ENCODE measurements at places on chromosomes 7 and 10. TPM values are rescaled to one million over a fixed set of nuclear protein-coding genes. Genes with fewer than 3 reads are reported as not detected.

DNA sequence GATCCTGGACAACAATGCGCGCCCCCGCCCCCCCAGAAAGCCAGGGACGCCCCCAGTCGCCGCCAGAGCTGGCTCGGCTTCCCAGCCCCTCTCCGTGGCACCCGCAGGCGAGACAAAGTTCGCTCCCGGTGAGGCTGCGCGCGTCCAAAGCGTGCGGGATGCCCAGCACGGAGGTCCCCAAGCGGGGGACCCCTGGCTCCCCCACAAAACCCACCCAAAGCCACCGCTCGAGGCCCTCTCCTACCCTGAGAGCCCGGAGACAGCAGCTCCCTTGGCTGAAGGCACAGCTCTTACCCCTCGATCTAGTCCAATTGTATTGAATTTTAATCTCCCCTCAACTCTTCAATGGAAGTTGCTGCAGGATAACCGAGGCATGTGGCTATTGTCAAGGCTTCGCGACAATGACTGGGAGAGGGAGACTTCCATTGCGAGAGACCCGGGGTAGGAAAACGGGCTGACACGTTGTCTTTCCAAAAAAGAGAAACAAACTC lies 305.3 kb downstream of the PRPF18 start:
- no peak for DNase-seq

- no peak for DNase-seq
These were observed 6.8 kb upstream of the TAS2R60 start for GRCh38 chr7:143436325-143436946.

DNA sequence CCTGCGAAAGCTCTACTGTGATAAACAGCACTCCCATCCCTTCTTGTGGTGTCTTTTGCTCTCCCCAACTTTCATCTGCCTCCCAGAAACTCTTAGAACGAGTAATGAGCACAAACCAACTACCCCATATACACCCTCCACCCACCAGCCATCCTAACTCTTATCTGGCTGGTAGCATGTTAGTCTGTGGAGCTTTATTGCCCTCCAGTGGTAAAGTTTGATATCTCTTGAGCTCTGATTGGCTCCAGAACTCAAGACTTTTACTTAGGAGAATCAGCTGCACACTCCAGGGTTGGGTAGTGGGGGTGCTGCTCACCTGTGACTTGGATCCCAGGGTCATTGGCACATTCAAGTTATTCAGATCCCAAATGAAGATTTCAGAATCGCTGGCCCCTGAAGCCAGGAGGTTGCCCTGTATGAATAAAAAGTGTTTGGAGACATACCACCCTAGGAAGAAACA lies 10.9 kb downstream of the SEC31B start:
- DNase-seq = no peak

DNA sequence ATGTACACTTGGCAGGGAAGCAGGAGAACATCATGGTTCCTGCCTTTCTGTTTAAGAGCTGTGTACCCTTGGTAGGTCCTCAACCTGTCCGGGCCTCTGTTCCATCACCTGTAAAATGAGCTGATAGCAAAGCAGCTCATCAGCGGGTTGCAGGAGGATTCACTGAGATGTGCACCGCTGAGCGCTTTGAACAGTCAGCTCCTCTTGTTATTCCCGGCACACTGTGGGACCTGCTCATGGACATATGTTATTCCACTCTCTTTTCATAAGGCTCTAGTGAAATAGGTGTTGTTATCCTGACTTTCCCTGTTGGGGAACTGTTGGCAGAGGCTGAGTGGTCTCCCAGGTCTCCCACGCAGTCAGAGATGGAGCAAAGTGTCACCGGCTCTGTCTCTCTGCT lies 497.5 kb upstream of the ZMIZ1 start:
- no peak for DNase-seq

The CREB3L2 gene
- 56.7 TPM for polyA plus RNA-seq

The INHBA gene
- polyA plus RNA-seq = 5.6 TPM

The CUZD1 gene
- polyA plus RNA-seq = 2.2 TPM

The CDK6 gene
- 46.6 TPM for polyA plus RNA-seq

DNA sequence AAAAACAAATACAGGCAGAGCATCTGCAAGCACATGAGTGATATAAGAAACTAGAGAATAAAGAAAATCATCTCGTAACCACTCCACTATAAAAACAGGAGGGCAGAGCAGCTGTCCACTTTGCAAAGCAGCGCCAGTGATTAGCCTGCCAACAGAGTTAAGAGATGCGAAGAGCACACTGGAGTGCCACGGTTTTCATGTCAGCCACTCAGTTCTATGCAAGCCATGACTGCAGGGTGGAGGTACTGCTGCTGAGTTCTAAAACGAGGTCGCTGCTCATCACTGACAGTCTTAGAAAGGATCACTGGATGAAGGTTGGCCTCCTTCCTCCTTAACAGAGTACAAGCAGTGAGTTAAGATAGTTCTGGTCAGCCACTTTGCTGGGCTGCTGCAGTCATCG lies 58.5 kb downstream of the FGFR2 start:
- DNase-seq = no peak

The RPEL1 gene
- polyA plus RNA-seq = 0.19 TPM

GRCh38 chr10:78481842-78482241 lies 448.2 kb downstream of the RPS24 start:
- DNase-seq = no peak

The SPDYE8 gene
- 0.32 TPM for polyA plus RNA-seq

The IL15RA gene
- 1.7 TPM for polyA plus RNA-seq

DNA sequence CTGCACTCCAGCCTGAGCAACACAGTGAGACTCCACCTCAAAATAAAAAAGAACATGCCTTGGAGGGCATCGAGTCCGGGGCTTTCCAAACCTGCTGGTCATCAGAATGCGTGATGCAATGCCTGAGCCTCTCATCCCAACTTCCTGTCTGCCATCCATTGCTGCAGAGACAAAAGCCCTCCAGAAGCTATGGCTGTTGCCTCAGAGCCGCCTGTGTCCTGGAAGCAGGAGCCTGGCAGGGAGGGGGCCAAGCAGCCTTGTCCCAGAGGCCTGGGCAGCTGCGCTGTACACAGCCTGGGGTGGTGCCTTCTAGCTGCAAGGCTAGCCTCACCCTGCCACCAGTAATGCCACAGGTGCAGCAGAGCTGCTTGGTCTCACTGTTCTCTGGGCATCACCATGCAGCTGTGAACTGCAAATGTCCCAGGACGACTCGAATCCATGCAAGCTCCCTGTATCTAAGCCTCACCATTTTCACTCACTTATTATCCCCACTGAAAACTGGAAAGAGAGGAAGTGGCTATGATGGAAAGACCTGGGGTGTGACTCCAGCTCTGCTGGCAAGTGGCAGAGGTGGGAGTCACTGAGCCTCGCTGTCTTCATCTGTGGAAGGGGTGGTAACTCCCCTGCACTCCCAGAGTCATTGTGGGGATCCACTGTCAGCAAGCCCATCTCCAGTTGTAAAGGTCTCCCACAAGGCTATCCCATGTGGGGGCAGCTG lies 7.0 kb downstream of the ALOX5 start:
- no peak for DNase-seq

DNA sequence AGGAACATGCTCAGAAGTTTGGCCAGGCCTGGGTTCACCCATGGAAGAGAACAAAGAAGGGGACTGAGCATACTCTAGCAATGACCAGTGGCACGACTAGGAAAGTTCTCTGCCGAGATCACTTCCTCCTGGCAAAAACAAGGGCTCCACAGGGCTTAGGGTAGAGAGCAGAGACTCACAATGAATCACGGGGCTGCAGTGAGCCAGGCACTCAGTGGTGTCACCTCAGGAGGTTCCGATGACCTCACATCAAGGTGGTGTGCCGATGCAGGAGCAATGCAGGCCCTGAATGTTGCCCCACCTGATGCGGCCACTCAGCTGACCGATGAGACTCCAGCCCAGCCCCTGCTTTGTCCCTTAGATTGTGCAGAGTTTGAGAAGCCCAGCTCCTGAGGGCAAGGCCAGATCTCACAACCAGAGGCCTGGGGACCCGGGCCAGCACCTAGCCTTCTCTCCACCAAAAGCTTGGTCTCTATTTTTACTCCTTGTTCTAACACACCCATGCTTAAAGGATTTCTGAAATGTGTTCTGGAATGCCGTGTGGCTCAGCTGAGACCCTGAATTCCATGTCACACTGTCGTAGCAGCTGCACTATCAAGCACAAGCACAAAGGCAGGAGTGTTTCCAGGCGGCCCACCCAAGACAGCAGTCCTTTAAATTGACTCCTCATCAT lies 60.9 kb downstream of the COBL start:
- no peak for DNase-seq

The PARD3 gene
- 71.1 TPM for polyA plus RNA-seq

DNA sequence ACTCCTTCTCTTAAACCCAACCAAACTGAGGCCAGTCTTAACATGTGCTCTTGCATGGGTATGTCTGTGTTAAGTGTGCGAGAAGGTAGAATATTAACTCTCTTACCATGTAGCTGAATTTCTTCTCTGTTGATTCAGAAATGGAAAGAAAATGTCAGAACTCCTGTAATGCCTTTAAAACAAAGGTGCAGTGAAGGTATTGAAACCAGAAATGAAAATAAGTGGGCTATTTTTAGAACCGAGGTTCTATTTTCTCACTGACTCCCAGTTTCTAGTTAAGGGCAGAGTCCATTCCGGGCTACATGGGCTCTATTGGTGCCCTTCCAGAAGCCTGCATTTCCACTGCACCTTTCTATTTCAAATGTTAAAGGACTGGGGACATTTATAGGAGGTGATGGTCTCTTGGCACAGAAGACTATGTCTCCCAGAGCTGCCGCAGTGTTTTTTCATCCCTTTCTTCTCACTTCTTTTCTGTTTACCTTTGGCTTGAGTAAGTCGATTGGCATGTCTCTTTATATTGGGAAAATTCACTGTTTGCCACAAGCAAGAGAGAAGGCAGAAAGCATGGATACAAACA lies 174.9 kb downstream of the LRMDA start:
- no peak for DNase-seq

GRCh38 chr7:147584771-147585193 lies 1005.8 kb upstream of the C7orf33 start:
- no peak for DNase-seq

All from renal cortex interstitium (tissue), 15 donors.